ENCODE measurements at places on chromosomes 1 and 21. TPM values are rescaled to one million over a fixed set of nuclear protein-coding genes. Genes with fewer than 3 reads are reported as not detected.
A peak's percentile ranks its signal among the peaks of the same experiment; 100 is the strongest.

OPRD1 gene
- 0.07 TPM for total RNA-seq

GRCh38 chr1:177849579-177850290 lies 120.1 kb downstream of the SEC16B start:
- DNase-seq: no peak
- H3K27ac ChIP-seq: no peak overlapping the region
- no peak overlapping the region for H3K4me3 ChIP-seq
- H3K4me1 ChIP-seq: no peaks in the 10 kb centered on the region
- no peaks in the 10 kb centered on the region for H3K27me3 ChIP-seq
- no peaks in the 10 kb centered on the region for H3K36me3 ChIP-seq

SLC30A7 gene
- total RNA-seq: 16.1 TPM

DNA sequence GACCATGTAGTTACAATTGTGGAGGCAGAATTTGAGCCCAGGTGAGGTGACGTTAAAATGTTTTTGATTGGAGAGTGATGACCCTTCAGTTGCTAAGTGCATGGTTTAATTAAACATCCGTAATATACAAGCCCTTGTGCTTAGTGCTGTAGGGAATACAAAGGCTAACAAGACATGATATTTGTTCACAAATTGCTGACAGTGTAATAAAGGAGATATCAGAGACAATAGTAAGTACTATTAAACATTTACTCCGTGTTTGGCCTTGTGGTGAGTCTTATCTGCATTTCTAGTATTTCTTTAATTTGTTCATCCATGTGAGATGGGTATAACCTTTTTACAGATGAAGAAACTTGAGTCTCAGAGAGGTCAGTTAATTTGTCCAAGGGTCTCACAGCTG lies 37.9 kb downstream of the RLF start:
- no peaks in the 10 kb centered on the region for H3K27me3 ChIP-seq
- H3K4me3 ChIP-seq: no peak overlapping the region
- no peaks in the 10 kb centered on the region for H3K4me1 ChIP-seq
- no peak overlapping the region for H3K27ac ChIP-seq
- DNase-seq: no peak

GRCh38 chr1:43238085-43238484 lies 31.7 kb upstream of the TMEM125 start:
- no peak overlapping the region for H3K27ac ChIP-seq
- DNase-seq: peak; percentile 73
- no peaks in the 10 kb centered on the region for H3K27me3 ChIP-seq
- no peak overlapping the region for H3K4me3 ChIP-seq

DNA sequence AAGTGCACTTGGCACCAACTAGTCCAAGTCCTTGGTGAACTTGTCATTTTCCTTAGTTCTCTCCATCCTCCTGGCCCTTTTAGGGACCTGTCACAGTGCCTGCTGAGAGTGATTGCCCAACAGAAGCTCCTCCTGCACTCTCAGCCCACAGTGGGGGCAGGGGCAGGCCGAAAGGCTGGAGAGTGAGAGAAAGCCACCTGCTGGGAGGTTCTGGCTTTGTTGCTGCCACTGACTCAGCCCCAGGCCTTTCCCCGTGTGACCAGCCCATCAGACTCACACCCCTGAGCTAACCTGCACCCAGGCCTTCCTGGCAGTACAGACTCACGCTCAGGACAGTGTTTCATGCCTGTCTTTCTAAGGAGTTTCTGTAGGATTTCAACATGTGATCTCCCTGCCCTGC lies 17.1 kb upstream of the PROK1 start:
- DNase-seq: peak; percentile 81
- no peak overlapping the region for H3K4me3 ChIP-seq
- no peaks in the 10 kb centered on the region for H3K27me3 ChIP-seq
- no peak overlapping the region for H3K27ac ChIP-seq

DNA sequence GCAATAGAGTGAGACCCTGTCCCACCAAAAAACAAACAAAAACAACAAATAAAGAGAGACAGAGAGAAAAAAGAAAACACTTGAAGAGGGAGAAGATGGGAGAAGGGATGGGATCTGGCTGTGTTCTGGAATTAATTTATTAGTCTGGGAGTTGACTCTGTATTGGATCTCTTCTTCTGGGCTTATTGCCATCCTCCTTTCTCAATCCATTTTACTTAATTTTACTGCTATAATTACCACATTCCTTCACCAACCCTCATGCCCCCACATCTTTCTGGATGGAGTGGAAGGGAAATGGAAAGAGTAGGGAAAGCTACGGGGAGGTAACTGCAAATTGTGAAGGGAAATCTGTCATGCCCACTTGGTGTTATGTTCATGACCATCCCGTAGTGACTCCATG lies 42.9 kb downstream of the FMN2 start:
- no peaks in the 10 kb centered on the region for H3K36me3 ChIP-seq
- DNase-seq: no peak
- H3K27ac ChIP-seq: no peak overlapping the region
- no peak overlapping the region for H3K4me3 ChIP-seq
- H3K27me3 ChIP-seq: no peaks in the 10 kb centered on the region

DNA sequence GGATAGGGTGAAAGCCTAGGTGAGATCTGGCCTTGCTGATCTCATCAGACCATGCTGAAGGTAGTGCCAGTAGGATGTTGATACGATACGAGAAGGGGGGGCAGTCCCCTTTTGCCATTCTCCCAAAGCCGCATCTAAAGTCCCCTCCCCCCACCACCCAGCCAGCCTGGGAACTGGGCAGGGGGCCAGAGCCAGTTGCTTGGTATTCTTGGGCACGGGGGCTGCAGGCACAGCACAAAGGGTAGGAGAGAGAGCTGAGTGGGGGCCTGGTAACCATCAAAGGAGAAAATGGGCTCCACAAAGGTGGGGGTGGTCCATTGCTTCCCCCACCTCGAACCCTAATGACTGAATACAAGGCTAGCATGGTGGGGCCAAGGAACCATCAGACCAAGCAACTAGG lies 5.4 kb downstream of the PEA15 start:
- H3K4me1 ChIP-seq: peaks cover 10% of the 10 kb centered on the region
- no peak overlapping the region for H3K4me3 ChIP-seq
- H3K36me3 ChIP-seq: peaks cover 3% of the 10 kb centered on the region
- no peak for DNase-seq
- no peaks in the 10 kb centered on the region for H3K27me3 ChIP-seq

GRCh38 chr21:39647476-39647875 lies 34.7 kb downstream of the B3GALT5 start:
- DNase-seq: no peak
- H3K4me1 ChIP-seq: peaks cover 15% of the 10 kb centered on the region
- H3K4me3 ChIP-seq: no peak overlapping the region
- no peak overlapping the region for H3K27ac ChIP-seq

- H3K36me3 ChIP-seq: no peaks in the 10 kb centered on the region
- no peaks in the 10 kb centered on the region for H3K4me1 ChIP-seq
- H3K27ac ChIP-seq: no peak overlapping the region
- H3K27me3 ChIP-seq: no peaks in the 10 kb centered on the region
- no peak for DNase-seq
- no peak overlapping the region for H3K4me3 ChIP-seq
Measured at GRCh38 chr1:22096036-22096435, 43.5 kb downstream of the CDC42 start.

AADACL4 gene
- total RNA-seq: not detected

GRCh38 chr1:245373131-245373530 lies 218.3 kb downstream of the KIF26B start:
- H3K4me3 ChIP-seq: no peak overlapping the region
- H3K36me3 ChIP-seq: no peaks in the 10 kb centered on the region
- H3K4me1 ChIP-seq: peaks cover 9% of the 10 kb centered on the region
- H3K27me3 ChIP-seq: no peaks in the 10 kb centered on the region

DNA sequence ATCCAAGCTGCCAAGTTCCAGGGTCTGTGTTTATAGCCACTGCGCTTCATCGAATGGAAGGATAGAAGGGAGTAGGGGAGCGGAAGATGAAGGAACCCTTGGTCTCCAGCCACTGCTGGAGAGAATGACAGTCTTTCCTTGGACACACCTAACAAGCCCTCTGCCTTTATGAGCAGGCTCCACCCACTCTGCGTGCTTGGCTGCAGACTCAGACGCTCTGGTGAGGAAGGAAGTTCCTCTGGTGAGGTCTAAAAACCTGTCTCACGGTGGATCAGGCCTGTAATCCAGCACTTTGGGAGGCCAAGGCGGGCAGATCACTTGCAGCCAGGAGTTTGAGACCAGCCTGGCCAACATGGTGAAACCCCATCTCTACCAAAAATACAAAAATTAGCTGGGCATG lies 55.4 kb downstream of the MATN1 start:
- H3K4me3 ChIP-seq: no peak overlapping the region
- DNase-seq: no peak
- H3K4me1 ChIP-seq: no peaks in the 10 kb centered on the region
- H3K27me3 ChIP-seq: no peaks in the 10 kb centered on the region
- H3K36me3 ChIP-seq: no peaks in the 10 kb centered on the region

All from Caco-2 (cell line).